ENCODE measurements at places on chromosomes 16 and 17. TPM values are rescaled to one million over a fixed set of nuclear protein-coding genes. Genes with fewer than 3 reads are reported as not detected.

GRCh38 chr17:45768000-45768399, 16.1 kb upstream of the CRHR1 start:
- no peak overlapping the region for H3K4me3 ChIP-seq
- H3K36me3 ChIP-seq = no peaks in the 10 kb centered on the region
- H3K4me1 ChIP-seq = no peaks in the 10 kb centered on the region
- H3K27ac ChIP-seq = no peak overlapping the region
- H3K27me3 ChIP-seq = no peaks in the 10 kb centered on the region
- DNase-seq = no peak

The STAT3 gene
- 118 TPM for total RNA-seq

DNA sequence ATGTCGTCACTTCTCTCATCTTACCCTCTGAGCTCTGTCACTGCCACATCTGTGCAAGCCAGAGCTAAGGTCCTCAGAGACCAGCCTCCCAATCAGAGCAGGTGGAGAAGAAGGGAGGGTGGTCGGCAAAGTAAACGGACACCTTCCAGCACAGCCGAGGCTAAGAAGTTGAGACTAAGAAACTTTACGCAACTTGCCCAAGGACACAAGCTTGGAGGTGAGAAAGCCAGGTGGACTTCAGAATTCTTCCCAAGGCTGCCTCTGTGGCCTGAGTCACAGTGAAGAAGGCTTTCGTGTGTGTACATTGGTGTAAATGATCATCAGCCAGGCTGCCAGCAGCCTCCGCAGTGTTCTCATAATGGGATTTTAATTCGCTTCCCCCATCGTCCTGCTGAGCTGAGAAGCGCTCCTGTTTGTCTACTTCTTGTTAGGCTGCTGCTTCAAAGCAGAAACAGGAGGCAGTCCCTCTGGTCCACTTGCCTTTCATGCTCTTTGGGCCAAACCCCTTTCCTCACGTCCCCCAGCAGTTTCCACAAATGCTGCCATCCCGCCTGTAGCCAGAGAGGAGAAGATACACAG, 125.0 kb upstream of the RPL38 start:
- DNase-seq = no peak
- no peaks in the 10 kb centered on the region for H3K27me3 ChIP-seq
- no peak overlapping the region for H3K27ac ChIP-seq
- H3K4me1 ChIP-seq = no peaks in the 10 kb centered on the region

DNA sequence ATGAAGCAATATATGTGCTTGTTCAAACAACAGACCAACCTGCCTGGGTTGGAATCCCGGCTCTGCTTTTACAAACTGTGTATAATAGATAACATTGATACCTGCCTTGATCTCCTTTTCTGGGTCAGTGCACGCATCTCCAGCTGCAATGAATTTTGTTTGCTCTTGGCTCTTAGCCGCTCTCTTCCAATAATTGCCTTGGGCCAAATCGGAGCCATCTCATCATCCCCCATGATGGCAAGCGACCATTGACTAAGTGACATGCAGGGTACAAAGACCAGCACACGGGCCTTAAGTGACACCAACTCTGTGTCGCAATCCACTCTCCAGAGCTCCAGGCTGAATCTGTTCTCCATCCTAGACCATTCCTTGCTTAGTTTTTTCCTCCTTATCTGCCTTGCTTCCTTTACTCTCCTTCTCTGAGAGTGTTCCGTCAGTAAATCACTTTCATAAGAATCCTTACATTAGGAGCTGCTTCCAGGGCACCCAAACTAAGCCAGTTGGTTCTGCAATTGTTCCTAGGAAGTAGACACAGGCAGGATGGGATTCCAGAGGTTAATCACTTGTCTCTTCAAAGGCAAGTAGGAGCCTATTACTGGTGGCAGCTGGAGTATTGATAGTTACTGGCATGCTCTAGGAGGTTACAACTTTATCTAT, 134.2 kb downstream of the ABCA8 start:
- H3K4me1 ChIP-seq = peaks cover 12% of the 10 kb centered on the region
- no peak overlapping the region for H3K27ac ChIP-seq
- DNase-seq = no peak
- no peaks in the 10 kb centered on the region for H3K27me3 ChIP-seq
- H3K4me3 ChIP-seq = no peak overlapping the region
- H3K36me3 ChIP-seq = no peaks in the 10 kb centered on the region

GRCh38 chr17:1244606-1245012, 25.6 kb upstream of the BHLHA9 start:
- H3K4me3 ChIP-seq = no peak overlapping the region
- H3K27ac ChIP-seq = no peak overlapping the region
- no peaks in the 10 kb centered on the region for H3K27me3 ChIP-seq
- no peaks in the 10 kb centered on the region for H3K4me1 ChIP-seq
- H3K36me3 ChIP-seq = no peaks in the 10 kb centered on the region

The MRPL45 gene
- 35.4 TPM for total RNA-seq

The RSL1D1 gene
- 40.5 TPM for total RNA-seq

- H3K27me3 ChIP-seq = no peaks in the 10 kb centered on the region
- H3K4me3 ChIP-seq = no peak overlapping the region
- DNase-seq = no peak
- no peaks in the 10 kb centered on the region for H3K4me1 ChIP-seq
These were observed 144.3 kb upstream of the TNRC6C start for GRCh38 chr17:77814091-77814772.

The UQCRC2 gene
- total RNA-seq = 192 TPM

DNA sequence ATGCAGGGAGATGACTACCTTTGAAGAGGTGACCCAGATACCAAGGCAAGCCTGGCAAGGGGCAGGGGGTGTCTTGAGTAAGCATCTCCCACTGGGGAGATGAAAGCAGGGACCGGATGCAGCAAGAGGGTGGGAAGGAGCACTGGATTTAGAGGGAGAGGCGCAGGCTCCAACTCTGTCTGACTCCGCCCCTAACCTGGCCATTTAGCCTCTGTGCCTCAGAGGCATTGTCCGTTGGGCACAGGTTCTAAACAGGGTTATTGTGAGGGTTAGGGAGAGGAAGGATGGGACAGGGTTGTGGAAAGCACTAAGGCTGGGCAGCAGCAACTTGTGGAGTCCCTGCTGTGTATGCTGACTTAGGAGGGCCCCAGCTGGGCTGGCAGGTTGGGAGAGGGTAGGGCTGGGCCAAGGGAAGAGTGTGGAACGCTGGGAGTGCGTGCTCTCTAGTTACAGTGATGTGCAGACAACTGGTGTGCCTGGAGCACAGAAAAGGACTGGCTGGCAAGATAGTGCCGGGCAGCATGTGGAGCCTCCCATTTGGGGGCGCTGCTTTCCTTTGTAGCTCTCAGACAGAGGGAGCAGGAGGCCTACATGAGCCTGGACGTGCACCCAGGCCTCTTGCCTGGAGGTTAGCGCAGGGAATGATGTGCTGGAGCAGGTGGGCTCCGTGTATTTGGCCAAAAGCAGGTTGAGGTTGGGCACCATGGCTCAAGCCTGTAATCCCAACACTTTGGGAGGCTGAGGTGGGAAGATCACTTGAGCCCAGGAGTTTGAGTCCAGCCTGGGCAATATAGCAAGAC, 26.2 kb downstream of the TBX2 start:
- no peak overlapping the region for H3K27ac ChIP-seq
- no peaks in the 10 kb centered on the region for H3K27me3 ChIP-seq
- DNase-seq = no peak
- H3K4me3 ChIP-seq = no peak overlapping the region

The MYO15A gene
- total RNA-seq = 0.77 TPM

DNA sequence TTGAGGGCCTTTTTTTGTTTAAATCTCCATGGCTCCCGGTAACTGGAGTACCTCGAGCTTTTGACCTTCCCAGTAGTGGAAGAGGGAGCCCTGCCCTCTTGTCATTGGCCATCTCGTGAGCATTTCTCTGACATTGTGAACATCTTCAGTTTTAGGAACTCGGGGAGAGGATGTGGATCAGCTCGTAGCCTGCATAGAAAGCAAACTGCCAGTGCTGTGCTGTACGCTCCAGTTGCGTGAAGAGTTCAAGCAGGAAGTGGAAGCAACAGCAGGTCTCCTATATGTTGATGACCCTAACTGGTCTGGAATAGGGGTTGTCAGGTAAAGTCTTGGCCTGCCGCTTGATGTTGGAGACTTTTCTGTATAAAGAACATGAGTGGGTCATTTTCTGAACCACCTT, 24.3 kb downstream of the NTAN1 start:
- H3K4me1 ChIP-seq = no peaks in the 10 kb centered on the region
- DNase-seq = no peak
- H3K27ac ChIP-seq = no peak overlapping the region

GRCh38 chr16:51129105-51129504, 22.0 kb downstream of the SALL1 start:
- H3K4me1 ChIP-seq = no peaks in the 10 kb centered on the region
- no peaks in the 10 kb centered on the region for H3K36me3 ChIP-seq
- H3K27me3 ChIP-seq = no peaks in the 10 kb centered on the region
- no peak overlapping the region for H3K4me3 ChIP-seq

DNA sequence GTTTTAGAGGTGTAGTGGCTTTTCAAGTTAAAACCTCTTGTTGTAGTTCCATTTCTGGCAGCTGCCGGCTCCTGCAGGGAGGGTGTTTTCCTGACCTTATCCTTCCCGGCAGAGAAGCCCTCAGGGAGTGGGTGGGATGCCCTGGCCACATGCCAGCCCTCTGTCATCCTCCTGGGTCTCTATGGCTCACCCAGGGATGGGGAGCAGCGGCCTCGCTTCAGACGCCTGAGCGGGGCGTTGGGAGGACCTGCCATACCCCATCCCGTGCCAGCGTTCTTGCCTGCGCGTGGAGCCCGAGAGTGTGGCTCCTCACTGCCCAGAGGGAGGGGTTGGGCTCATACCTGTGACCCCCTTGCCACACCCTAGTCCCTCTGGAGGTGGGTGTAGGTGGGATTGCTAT, 11.9 kb downstream of the KCNJ12 start:
- H3K27me3 ChIP-seq = no peaks in the 10 kb centered on the region
- H3K4me3 ChIP-seq = no peak overlapping the region
- no peaks in the 10 kb centered on the region for H3K4me1 ChIP-seq
- H3K27ac ChIP-seq = no peak overlapping the region
- H3K36me3 ChIP-seq = no peaks in the 10 kb centered on the region

The FAM20A gene
- 14.9 TPM for total RNA-seq

DNA sequence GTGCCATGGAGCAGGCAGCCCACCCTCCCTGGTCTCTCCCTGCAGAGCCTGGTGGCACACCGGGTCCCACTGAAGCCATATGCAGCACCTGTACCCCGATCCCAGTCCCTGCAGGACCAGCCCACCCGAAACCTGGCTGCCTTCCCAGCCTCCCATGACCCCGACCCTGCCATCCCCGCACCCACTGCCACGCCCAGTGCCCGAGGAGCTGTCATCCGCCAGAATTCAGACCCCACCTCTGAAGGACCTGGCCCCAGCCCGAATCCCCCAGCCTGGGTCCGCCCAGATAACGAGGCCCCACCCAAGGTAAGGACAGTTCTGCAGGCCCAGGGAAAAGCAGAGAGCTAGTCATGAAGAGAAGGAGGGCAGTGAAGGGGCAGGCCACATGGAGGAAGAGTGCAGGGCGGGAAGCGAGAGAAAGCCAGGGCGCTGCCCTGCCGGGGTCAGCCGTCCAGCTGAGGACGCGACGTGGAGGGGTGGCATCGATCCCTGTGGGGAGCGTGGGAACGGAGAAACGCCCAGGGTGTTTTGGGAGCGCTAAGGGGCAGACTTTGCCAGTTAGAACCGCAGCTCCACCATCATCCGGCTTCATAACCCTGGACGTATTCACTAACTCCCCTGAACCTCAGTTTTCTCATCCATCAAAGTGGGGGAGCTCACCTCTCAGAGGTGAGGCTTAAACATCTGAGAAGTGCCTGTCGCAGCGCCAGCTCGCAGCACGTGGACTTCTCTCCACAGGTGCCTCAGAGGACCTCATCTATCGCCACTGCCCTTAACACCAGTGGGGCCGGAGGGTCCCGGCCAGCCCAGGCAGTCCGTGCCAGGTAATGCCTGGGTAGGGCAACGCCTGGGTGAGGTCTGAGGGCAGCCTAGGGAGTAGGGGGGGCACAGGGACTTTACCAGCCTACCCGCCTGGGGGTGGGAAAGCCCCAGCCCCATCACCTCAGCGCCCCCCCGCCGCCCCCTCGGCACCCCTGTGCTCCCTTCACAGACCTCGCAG, 7.6 kb upstream of the C17orf107 start:
- H3K36me3 ChIP-seq = peaks cover 34% of the 10 kb centered on the region
- no peaks in the 10 kb centered on the region for H3K27me3 ChIP-seq
- no peak for DNase-seq
- no peak overlapping the region for H3K27ac ChIP-seq

DNA sequence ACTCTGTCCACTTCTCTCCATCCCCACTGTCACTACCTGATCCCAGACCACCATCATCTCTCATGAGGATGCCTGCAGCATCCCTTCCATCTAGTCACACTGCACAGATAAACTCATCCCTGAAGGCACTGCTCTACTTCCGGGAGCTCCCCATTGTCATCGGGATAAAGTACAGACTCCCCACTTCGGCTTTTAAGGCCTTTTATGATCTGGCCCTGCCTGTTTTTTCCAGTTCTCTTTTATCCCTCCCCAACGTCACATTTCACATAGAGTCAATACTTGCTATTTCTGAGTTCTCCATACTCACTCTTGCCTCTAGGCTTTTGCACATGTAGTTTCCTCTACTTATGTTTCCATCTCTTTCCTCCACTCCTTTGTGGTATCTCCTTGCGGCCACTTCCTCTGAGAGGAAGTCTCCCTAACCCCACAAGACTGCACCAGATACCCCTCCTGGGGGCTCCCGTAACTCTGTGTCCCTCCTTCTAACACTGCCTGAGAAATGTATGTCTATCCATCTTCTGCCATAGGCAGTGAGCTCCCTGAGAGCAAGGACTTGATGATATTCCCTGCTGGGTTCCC, 66.9 kb downstream of the COPRS start:
- peaks cover 9% of the 10 kb centered on the region for H3K4me1 ChIP-seq
- H3K27me3 ChIP-seq = no peaks in the 10 kb centered on the region
- H3K4me3 ChIP-seq = no peak overlapping the region
- no peak overlapping the region for H3K27ac ChIP-seq

DNA sequence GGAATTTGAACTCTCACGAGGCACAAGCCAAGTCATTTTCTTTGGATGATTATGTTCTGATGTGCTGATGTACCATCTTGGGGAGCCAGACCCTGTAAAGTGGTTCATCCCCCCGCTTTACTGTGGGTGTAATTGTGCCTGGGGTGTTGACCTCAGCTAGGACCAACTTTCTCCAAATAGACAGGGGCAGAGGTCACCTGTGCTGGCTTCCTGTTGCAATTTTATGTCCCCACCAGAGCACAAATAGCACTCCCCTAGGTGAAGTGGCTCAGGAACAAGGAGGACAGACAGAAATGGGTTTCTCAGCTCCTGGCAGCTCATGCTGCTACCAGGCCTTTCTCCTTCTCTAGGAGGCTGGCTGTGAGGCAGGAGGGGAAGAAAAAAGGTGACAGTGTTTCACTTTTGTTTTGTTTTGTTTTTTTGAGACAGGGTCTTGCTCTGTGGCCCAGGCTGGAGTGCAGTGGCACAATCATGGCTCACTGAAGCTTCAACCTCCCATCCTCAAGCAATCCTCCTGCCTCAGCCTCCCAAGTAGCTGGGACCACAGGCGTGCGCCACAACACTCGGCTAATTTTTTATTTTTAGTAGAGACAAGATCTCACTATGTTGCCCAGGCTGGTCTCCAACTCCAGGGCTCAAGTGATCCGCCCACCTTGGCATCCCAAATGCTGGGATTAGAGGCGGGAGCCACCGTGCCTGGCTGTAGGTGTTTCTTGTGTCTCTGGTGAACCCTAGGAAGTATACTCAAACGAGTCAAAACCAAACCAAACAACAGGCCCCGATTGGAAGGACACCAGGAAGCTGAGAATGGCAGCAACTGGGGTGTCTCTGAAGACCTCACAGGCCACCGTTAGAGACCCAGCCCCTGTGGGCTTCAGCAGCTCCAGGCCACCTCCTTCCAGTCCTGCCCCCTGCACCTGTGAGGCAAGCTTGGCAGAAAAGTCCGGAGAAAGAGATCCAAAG, 32.5 kb upstream of the WFIKKN2 start:
- no peaks in the 10 kb centered on the region for H3K4me1 ChIP-seq
- H3K27me3 ChIP-seq = no peaks in the 10 kb centered on the region
